ENCODE measurements at places on chromosomes 2 and 18.

GRCh38 chr2:59804732-59805131 lies 748.7 kb downstream of the BCL11A start:
- no peak for DNase-seq

- DNase-seq = no peak
Measured at GRCh38 chr2:106073678-106074406, 120.3 kb downstream of the UXS1 start.

- no peak for DNase-seq
Measured at GRCh38 chr2:236769981-236770671, 200.5 kb downstream of the ACKR3 start.

DNA sequence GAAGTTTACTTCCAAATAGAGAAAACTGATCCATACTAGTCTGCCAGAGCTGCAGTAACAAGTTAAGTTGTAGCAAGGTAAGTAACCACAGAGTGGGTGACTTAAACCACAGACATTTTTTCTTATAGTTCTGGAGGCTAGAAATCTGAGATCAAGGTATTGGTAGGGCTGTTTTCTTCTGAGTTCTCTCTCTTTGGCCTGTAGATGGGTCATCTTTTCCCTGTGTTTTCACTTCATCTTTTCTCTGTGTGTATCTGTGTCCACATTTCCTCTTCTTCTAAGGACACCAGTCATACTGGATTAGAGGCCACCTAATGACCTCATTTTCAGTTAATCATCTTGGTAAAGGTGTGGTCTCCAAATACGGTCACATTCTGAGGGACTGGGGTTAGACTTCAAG lies 142.9 kb upstream of the MEX3C start:
- DNase-seq = no peak

DNA sequence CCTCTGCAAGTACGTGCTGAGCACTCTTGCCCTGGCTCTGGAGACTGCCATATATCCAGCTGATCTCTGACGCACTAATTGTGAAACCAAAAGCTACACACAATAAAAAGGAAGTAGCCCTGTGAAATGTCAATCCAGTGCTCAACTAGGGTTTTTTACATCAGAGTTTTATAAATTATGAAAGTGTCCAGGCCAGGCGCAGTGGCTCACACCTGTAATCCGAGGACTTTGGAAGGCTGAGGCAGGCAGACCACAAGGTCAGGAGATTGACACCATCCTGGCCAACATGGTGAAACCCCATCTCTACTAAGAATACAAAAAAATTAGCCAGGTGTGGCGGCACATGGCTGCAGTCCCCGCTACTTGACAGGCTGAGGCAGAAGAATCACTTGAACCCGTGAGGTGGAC lies 24.5 kb upstream of the PEX13 start:
- DNase-seq = peak; percentile 49

GRCh38 chr2:79082987-79083386 lies 4.8 kb downstream of the REG1B start:
- DNase-seq = no peak

- DNase-seq = no peak
Measured at GRCh38 chr2:1800716-1801388, 56.5 kb upstream of the PXDN start.

DNA sequence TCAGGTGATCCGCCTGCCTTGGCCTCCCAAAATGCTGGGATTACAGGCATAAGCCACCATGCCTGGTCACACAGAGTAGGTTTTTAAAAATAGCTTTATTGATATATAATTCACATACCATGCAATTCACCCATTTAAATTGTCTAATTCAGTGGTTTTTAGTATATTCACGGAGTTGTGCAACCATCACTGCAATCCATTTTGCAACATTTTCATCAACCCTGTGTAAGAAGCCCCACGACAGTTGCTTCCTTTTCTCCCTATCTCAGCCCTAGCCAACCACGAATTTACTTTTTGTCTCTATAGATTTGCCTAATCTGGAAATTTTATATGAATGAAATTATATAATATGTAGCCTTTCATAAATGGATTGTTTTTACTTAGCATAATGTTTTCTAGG lies 266.4 kb downstream of the NAPG start:
- no peak for DNase-seq

- DNase-seq = no peak
Measured at GRCh38 chr2:239966029-239966852, 58.9 kb downstream of the NDUFA10 start.

GRCh38 chr2:140990416-140990815 lies 1140.4 kb downstream of the LRP1B start:
- DNase-seq = no peak

All from memory B cell (primary cell).